ENCODE measurements at places on chromosomes 5 and 9.

DNA sequence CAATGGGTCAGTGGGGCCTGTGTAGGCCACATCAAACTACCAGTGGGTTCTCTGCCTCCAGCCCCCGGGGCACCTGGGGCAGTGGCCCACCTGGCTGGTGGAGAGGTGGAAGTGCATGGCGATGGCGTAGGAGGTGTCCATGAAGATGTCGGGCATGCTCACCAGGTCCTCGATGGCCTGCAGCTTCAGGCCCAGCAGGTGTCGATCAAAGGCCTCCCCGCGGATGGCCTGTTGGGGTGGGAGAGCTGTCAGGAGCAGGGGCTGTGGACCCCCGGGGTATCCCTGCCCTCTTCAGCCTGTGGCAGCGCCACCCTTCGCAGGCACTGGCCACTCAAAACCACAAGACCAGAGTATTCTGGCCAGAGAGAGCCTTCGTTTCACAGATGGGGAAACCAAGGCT, 14.7 kb downstream of the CRAT start:
- DNase-seq, result no peak

DNA sequence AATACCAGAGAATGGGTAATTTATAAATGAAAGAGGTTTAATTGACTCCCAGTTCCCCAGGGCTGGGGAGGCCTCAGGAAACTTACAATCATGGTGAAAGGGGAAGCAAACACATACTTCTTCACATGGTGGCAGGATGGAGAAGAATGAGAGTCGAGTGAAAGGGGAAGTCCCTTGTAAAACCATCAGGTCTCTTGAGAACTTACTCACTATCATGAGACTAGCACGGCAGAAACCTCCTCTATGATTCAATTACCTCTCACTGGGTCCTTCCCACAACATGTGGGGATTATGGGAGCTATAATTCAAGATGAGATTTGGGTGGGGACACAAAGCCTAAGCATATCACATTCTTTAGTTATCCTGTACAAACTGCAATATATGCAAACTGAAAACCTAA, 609.4 kb downstream of the MTRR start:
- DNase-seq, result no peak

GRCh38 chr5:180071531-180072255, at the start of gene RNF130:
Gene RNF130 (minus strand): TSS chr5:180071759. CDS start chr5:180071702, 57 bp downstream.
- DNase-seq, result peak; percentile 79

DNA sequence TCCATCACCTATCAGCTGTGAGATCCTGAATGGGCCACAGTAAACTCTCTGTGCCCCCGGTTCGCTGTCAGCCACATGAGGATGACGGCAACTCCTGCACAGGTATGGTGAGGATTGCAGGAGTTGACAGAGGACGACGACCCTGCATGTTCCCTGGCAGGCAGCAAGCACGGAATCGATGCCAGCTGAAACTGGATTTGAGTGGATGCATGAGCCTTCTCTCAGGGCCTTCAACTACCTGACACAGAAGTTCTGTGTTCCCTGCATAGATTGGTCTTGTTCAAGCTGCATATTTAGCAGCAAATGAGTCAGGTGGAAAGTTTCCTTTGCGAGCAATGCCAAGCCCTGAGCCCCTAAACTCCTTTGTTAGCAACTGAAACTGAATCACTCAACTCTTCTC, 69.6 kb upstream of the PTCH1 start:
- DNase-seq, result no peak

- no peak for DNase-seq
Observed at GRCh38 chr9:89481538-89481915, 16.4 kb downstream of the SEMA4D start.

GRCh38 chr5:158522776-158523175, 576.9 kb downstream of the EBF1 start:
- no peak for DNase-seq

DNA sequence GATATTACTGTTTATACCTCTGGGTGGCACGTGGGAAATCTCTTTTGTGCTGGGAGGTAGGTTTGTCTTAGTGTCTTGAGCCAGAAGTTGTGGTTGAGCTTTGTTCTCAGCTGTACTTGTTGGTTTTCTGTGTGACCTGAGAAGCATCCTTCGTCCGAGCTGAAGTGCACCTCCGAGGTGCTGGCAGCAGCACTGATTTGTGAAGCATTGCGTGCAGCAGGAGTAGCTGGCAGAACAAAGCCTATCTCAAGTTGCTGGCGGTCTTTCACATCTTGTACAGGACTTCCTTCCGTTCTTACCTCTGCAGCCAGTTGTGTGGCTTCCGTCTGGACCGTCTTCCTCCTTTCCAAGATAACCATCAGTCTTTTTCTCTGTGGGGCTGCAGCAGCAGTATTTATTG, 4.3 kb downstream of the PRRC2B start:
- DNase-seq, result no peak

- DNase-seq, result no peak
Observed at GRCh38 chr5:83608122-83608521, 112.5 kb downstream of the HAPLN1 start.

- DNase-seq, result no peak
Observed at GRCh38 chr5:53170746-53171349, 61.3 kb upstream of the MOCS2 start.

GRCh38 chr5:71703941-71704340, 15.1 kb upstream of the CARTPT start:
- DNase-seq, result no peak
